ENCODE measurements at places on chromosomes 1 and 21.

- H3K4me3 ChIP-seq: no peak overlapping the region
- H3K27me3 ChIP-seq: no peaks in the 10 kb centered on the region
- no peak overlapping the region for H3K27ac ChIP-seq
- no peaks in the 10 kb centered on the region for H3K36me3 ChIP-seq
- no peak for DNase-seq
Observed at GRCh38 chr1:185477638-185478580, 160.9 kb upstream of the IVNS1ABP start.

DNA sequence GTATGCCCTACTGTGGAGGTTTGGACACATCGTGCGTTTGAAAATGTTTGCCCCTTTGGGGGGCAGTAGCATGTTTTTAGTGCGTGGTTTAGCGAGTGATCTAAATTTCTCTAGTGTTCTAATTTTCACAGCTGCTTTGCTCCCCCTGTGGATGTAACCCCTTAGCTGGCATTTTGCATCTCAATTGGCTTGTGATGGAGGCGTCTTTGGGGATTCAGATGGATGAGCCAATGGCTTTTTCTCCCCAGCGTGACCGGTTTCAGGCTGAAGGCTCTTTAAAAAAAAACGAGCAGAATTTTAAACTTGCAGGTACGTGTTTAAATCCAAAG, 836 bp downstream of the CDC7 start:
- H3K27ac ChIP-seq: peak overlapping the region; percentile 92
- peak; percentile 70 for DNase-seq
- H3K4me3 ChIP-seq: peak overlapping the region; percentile 51
- H3K36me3 ChIP-seq: no peaks in the 10 kb centered on the region

DNA sequence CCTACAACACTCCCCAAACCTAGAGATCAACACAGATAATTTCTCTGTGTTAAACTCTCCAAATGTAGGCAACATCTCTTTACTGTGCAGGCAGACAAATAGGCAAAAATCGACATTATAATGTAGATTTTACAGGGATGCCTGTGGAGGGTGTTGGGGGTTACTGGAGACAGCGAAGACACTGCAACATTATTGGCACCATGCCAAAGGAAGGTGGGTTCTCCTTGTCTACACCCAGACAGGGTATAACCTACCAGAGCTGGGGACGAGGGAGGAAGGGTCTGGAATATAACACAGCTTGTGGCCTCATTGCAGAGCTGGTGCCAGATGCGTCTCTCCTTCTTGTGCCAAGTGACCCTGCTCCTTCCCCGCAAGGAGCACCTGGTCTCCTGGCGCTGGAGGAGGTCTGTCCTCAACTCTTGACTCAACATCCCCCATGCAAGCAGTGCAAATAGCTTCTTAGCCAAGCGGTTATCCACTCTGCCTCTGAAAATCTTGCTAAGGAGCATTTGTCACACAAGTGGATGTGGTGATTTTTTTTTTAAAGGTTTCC, 404.0 kb downstream of the PRDM2 start:
- no peak for DNase-seq
- no peak overlapping the region for H3K27ac ChIP-seq
- H3K36me3 ChIP-seq: no peaks in the 10 kb centered on the region
- no peak overlapping the region for H3K4me3 ChIP-seq
- H3K27me3 ChIP-seq: no peaks in the 10 kb centered on the region

GRCh38 chr1:28503117-28503516, 2.7 kb upstream of the RCC1 start:
- H3K27ac ChIP-seq: no peak overlapping the region
- peaks cover 8% of the 10 kb centered on the region for H3K4me1 ChIP-seq
- DNase-seq: no peak

Data from GM23338 (cell line).